ENCODE measurements at places on chromosomes 2 and 18.

DNA sequence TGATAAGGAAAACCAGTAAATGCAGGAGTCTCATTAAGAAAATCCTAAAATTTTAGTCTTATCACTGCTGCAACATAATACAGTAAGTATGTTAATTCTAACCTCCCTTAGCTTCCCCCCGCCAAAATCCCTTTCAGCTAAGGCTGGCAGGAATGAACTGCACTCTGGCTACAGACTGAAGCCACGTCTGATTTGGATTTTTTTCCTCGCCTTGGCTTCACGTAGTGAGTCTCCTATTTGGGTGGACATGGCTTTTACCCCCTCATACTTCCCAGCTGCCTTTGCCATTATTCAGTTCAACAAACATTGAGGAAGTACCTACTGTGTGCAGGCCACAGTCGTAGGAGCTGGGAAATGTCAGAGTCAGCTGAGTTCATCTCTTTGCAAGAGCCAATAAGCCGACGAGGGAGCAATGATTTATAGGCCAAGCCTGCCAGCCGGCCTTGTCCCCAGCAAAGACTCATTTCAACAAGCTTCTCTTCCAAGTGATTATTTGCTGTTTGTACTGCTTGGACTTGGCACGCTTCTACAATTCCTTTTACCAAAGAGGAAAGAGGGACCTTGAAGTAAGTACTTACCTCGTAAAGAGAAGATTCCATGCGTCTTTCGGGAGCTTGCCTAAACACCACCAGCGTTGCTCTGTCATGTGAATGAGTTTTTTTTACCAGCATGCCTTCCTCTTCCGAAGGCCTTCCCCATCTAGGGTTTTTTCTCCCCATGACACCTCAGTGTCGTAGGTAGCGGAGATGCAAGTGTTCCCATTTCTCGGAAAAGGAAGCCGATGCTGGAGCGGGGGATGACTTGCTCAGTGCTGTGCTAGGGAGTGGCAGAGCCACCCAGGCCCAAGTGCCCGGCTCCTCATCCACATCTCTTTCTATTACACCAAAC is 138.6 kb downstream of the KLHL29 start:
- DNase-seq: no peak

DNA sequence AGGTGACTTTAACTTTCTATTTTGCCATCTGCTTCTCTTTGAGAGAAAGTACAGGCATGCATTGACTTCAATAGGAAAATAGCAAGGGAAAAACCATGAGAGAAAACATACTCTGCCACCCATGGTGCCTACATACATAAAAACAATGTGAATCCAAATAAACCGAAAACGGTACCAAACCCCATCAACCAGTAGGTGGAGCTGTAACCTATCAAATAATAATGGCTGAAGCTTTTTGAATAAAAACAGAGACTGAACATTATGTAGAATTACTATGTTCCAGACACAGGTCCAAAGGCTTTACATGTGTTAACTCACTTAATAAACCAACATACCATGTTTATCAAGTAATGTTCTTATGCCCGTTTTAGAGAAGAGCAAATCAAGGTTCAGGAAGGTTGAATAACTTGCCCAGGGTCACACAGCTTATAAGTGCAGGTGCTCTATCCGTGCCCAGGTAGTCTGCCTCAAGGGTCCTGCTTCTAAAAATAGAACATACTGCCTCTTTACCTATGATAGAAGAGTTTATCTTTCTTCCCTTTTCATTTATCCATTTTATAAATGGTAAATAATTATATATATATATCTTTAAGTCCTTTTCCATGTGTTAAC is 293.9 kb upstream of the SYT4 start:
- no peak for DNase-seq

GRCh38 chr2:238244151-238244550 is 4.3 kb upstream of the HES6 start:
- no peak for DNase-seq

GRCh38 chr2:44560352-44560751 is 198.6 kb downstream of the CAMKMT start:
- DNase-seq: no peak

DNA sequence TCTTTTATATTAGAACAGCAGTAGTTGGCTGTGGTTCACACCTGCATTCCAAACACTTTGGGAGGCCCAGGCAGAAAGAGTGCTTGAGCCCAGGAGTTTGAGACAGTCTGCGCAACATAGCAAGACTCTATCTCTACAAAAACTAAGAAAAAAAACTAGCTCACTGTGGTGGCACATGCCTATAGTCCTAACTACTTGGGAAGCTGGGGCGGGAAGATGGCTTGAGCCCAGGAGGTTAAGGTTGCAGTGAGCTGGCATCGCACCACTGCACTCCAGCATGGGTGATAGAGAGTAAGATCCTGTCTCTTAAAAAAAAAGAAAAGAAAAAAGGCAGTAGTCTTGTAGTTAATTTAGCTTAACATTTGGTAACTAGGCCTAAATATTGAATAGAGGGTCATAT is 136.6 kb downstream of the AGPS start:
- no peak for DNase-seq
